Natural killer cell treated with Interleukin-12 subunit alpha and Interleukin-12 subunit beta and Interleukin-15 and Interleukin-18, amount 100 ng/mL, for 72 hours (primary cell): ENCODE measurements at places on chromosomes 12 and 14.

DNA sequence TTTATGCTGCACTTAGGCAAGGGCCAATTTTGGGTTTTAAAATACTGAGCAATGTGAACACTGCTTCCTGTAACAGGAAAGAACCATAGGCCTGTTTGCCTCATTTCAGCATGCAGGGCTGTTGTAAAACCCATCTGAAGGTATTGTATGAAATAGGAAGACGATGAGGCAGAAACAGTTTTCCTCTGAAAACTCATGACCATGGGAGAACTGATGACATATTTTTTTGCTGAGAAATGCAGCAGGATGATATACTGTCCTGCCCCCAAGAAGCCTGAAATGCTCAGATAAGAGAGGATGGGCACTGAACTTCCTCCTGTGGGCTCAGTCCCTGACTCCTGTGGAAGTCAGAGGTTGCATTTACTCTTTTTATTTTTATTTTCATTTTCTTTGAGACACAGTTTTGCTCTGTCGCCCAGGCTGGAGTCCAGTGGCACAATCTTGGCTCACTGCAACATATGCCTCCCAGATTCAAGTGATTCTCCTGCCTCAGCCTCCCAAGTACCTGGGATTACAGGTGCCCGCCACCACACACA, 17.4 kb downstream of the PYGL start:
- DNase-seq, result no peak

DNA sequence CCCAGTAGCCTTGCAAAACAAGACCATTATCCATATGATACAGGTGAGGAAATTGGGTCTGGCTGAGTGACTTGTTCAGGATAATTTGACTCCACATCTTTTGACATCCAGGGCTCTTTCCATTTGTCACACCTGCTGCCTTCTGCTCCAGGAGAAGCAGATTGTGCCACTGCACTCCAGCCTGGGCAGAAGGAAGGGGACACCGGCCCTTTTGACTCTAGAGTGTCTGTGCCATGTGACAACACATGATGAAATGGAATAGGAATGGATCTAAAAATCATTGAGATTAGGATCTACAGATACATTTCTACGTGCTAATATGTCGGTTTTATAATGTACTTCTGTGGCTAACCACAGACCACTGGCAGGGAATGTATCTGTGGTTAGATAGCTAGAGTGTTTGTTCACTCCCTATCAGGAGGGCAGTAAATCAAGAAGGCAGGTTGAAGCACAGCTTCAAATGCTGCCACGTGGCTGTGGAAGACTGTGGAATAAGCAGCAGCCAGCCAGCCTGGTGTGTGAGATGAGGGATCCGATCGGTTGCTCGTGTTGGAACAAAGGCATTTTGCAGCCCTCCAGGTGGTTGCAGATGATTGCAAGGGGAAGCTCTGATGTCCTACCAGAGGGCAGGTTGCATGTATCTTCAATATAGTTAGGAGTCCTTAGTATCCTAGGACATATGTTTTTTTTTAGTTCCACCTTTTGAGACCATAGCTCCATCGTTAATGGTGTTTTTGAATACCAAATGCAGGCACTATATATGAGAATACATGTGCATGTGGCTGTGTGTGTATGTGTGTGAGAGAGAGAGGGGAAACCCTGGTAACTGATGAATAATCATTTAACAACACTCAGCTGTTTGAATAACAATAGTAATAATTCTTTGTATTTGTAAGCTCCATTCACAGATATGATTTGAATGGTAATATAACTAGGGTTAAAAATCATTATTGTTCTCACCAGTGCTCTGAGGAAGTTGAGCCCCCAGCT, 28.6 kb downstream of the EML1 start:
- no peak for DNase-seq

DNA sequence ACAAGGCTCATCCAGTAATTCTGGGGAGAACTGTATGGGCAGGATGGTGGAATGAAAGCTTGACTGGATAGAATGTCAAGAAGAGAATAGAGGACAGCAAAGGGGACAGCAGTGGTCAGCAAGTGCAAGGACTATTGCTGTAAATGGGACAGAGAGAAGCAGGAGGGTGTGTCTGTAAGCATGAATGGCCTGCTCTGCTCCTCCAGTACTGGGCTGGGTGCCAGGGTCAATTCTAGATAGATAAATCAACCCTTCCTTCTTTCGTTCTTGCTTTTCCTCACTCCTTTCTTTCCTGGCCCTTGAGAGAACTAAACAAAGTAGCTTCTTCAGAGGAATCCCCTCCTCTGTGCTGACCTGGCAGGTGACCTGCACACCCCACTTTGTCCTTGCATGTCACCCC, 1019.2 kb downstream of the BCL11B start:
- DNase-seq, result no peak

DNA sequence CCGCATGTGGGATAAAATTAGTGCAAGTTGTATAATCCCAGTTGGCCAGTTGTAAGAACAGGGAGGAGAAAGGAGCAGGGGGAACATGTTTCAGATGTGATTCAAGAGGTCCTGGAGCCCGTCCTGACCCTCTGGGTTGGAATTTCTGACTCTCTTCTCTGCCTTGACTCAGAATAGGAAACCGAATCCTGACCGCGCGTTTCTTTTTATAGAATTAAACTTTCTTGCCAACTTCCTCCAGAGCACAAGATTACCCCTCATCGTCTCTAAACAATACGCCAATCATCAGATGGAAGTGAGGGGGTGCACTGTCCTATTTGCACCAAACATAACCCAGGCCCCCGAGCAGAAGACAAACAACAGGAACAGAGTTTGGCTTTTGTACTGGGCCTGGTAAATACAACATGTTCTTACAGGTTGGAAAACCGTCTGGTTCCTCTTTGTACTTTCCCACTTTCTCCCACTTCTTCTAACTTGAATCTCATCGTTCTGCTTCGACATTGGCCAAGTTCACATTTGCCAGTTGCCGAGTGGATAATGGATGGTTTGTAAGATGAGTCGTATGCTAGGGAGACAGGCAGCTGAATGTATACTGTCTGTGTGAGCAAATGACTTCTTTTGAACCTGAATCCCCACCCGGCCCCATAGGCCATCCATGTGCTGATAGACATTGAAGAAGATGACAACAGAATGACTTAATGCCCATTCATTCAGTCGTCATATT, 42.6 kb upstream of the MED13L start:
- no peak for DNase-seq

- DNase-seq, result no peak
Measured at GRCh38 chr12:97797473-97797872, 334.9 kb downstream of the RMST start.

- DNase-seq, result no peak
Measured at GRCh38 chr12:91616416-91616815, 433.8 kb upstream of the DCN start.

DNA sequence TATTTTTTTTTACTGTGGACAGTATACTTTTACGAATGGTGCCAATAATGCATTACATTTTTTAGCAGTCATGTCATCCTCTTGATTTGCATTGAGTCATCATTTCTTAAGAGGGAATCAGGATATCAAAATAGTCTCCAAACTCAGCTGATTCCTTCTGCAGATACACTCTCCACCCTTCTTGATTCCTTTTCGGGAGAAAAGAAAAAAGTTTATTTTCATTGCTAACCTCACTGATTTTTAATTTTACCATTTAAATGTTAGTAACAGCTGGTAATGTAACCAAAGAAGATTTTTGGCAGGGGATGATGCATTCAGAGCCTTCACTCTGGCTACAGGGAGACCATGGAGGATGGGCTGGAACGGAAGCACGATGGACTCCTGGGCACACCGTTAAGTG, 47.5 kb downstream of the MRPL42 start:
- no peak for DNase-seq

GRCh38 chr12:113244047-113244460, 22.8 kb downstream of the TPCN1 start:
- DNase-seq, result no peak

GRCh38 chr14:20587489-20588154, at the start of gene RNASE11:
RNASE11 (minus strand) TSS chr14:20588001.
- DNase-seq, result no peak

DNA sequence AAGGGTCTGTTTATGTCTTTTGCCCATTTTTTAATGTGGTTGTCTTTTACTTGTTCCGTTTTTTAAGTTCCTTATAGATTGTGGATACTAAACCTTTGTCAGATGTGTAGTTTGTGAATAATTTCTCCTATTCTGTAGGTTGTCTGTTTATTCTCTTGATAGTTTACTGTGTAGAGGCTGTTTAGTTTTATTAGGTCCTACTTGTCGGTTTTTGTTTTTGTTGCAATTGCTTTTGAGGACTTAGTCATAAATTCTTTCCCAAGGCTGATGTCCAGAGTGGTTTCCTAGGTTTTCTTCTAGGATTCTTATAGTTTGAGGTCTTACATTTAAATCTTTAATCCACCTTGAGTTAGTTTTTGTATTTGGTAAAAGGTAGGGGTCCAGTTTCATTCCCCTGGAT, 33.9 kb downstream of the SLC39A9 start:
- DNase-seq, result no peak

GRCh38 chr14:43356382-43356781, 1150.7 kb downstream of the FSCB start:
- no peak for DNase-seq

GRCh38 chr12:92002673-92003382, 142.8 kb downstream of the BTG1 start:
- no peak for DNase-seq

DNA sequence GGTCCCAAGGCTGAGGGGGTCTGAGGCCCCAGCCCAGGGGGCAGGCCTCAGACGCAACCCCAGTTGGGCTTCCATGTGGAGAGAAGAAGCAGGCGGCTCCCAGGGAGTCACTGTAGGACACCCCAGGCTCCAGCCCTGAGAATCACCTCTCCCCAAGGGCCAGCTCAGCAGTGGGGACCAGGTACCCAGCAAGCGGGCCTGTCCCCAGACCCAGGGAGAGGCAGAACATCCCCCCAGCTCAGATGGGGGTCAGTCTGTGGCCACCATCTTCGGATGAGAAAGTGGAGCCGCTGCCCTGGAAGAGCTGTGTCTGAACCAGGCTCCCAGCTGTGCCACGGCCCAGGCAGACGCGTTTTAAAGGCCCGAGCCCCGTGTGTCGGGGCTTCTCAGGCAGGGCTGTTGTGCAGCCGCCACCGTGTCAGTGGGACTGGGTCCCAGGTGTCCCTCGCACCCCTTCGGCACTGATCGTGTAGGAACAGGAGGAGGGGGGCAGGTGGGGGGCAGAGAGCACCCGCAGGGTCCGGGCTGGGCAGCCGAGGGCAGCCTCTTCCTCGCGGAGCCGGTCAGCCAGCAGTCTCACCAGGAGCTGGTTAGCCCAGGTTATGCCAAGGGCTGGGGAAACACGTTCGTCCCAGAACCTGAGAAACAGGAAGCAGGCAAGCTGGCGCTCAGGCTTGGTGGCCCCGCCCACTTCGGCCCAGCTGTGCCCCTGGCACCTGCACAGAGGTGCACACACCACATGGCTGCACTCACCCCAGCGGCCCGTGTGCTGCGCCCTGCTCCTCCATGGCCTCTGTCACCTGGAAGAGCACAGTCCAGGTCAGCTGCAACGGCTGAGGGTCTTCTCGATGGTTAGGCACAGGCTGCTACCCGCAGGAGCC, 16.6 kb downstream of the XRCC3 start:
- DNase-seq, result peak; percentile 41

- DNase-seq, result no peak
Measured at GRCh38 chr14:75231320-75231719, 47.3 kb upstream of the FOS start.

GRCh38 chr12:121005346-121005815, 10.9 kb downstream of the C12orf43 start:
- no peak for DNase-seq

DNA sequence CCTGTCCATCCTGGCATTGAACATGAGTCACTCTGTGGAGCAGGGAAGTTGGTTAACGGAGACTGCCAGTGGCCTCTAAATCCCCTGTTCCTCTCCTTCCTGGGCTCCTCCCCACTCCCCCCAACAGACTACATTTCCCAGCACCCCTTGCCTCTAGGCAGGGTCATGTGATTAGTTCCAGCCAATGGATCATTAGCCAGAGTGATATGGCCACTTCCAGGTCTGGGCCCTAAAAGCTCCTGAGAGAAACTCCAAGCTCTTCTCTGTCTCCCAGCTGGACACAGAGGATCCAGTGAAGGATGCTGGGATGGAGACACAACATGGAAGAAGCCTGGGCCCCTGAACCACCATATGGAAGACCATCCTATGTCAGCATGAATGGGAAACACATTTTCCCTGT, 54.4 kb upstream of the RFLNA start:
- no peak for DNase-seq
